T47D (cell line): ENCODE measurements at places on chromosomes 11 and 22.

GRCh38 chr22:23110922-23111527, 30.8 kb downstream of the RSPH14 start:
- DNase-seq = no peak

DNA sequence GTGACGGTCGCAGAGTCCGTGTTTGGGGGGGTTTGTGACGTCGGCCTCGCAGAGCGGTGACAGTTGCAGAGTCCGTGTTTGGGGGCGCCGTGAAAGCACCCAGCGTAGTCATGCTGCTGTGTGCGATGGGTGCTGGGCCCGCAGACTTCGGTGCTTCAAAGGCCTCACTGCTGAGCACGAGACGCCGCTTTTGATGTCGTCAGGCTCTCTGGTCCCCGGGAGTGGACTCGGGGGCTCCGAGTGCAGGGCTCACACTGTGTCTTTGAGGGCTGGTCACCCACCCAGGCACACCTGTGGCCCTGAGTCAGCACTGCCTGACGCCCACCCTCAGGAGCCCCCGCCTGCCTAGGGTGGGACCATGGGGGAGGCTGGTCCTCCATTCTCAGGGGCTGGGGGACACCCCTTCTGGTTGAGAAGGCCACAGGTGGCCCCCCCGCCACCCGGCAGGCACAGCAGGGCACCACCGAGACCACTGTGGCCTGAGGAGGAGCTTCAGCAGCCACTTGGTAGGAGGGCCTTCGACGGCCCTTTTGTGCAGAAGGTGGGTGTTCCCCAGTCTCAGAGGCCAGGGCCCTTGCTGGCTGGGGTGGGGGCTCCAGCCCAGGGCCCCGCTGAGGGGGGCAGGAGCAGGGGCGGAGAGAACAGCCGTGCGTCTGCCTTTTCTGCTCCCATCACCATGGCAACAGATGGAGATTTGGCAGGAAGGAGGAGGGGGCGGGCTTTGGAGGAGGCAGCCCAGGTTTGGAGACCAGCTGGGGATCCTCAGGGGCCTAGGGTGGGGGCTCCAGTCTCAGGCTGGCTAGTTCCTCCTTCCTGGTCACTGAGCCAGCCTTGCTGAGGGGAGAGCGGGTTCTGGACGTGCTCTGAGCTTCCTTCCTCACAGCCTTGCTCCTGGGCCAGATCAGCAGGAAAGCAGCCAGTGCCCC, 20.9 kb downstream of the BRSK2 start:
- DNase-seq = no peak

GRCh38 chr22:49166746-49167145, 660.9 kb downstream of the BRD1 start:
- no peak for DNase-seq

DNA sequence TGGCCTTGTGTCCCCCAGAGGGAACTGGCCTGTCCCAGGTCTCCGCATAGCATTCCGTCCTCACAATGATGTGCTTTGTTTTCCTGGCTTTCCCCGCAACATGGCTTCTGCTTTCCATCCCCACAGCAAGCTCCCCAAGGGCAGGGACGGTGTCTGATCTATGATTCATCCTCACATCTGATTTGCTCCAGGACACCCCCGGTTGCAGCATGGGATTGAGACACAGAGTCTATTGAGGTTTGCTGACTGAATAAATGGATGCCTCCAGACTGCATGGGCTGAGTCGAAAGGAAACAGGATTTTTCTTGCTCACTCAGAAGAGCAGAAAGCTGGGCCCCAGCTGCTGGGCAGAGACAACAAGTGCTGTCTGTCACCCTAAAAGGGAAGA, 40.2 kb downstream of the LMO1 start:
- DNase-seq = no peak

DNA sequence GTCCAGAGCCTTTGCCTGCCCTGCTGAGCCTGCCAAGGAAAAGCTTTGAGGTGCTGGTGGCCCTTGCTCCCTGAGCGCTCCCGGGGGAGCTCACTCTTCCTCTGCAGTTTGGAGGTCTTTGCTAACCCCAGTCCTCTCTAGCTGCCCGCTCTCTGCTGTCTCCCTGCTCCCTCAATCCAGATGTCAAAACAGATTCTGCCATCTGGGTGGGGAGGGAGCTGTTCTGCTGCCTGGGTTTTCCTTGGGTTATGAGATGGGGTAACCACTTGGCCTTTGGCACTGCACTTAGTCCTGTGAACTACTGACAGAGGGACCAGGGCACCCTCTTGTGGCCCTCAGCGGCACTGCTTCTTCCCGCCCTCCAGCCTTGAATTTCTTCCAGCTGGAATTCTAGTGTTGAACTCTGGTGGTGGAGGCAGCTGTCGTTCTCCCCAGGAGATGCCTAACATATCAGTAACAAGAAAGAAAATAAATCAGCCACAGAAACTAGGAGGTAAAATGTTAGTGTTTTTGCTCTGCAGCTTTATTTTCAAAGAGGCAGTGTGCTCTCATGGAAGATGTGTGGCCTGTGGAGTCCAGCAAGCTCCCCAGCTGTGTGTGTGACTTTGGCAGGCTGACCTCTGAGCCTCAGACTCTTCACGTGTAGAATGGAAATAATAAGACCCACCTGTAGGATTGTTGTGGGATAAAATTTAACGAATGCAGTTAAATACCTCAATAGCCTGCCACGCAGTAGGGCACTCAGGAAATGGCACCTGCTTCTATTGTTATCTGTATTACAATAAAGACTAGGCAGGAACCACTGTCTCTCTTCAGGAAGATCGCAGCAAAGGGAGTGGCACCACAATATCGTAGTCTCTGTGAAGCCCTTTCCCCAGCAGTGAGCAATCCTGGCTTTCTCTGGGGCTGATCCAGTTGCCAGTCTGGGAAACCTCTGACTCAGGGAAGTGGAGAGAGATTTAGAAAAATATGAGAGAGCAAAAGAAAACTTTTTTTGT, 23.4 kb downstream of the ARFGAP2 start:
- DNase-seq = peak; percentile 88

GRCh38 chr11:65059959-65060824, 1.8 kb upstream of the NAALADL1 start:
- no peak for DNase-seq

- no peak for DNase-seq
Measured at GRCh38 chr11:102776454-102776853, 4.0 kb downstream of the MMP10 start.

DNA sequence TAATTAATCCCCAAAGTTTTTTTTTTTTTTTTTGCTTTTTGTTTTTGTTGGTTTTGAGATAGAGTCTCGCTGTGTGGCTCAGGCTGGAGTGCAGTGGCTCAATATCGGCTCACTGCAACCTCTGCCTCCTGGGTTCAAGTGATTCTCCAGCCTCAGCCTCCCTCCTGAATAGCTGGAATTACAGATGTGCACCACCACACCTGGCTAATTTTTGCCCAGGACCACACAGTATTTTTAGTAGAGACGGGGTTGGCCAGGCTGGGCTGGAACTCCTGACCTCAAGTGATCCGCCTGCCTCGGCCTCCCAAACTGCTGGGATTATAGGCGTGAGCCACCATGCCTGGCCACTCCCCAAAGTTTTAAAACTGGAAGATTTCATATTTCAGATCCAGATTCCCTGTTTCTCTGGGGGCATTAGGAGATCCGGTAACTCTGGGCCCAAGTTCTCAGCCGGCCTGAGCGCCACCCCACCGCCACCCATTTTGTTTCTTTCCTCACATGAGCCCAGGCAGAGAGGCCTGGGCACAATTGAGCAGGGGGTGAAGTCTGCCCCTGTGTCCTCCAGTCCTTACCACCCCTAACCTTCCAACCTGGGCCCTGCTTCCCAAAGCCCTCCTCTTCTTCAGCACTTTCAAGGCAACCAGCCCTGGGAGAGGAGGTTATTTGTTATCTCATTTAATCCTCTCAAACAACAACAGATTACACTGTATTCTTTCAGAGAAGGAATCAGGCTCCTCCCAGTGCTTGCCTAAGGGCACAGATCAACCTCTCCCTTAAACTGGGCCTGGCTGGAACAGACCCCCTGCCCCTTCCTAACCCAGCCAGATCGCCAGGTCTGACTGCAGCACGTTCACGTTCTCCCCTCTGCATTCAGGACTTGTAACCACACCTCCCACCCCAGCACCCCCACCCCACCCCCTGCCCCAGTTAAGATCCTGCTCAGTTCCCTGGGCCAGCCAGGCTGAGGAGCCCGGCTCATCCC, 1.9 kb upstream of the CSNK1E start:
- DNase-seq = no peak

GRCh38 chr11:62373464-62374119, 36.3 kb downstream of the ASRGL1 start:
- DNase-seq = no peak

- no peak for DNase-seq
Measured at GRCh38 chr11:97610854-97611253, 1221.0 kb downstream of the JRKL start.

- no peak for DNase-seq
Measured at GRCh38 chr22:19746726-19747125, 13.9 kb upstream of the TBX1 start.

- no peak for DNase-seq
Measured at GRCh38 chr22:29030016-29030617, 31.5 kb downstream of the C22orf31 start.

- no peak for DNase-seq
Measured at GRCh38 chr11:20875889-20876288, 206.5 kb downstream of the NELL1 start.

DNA sequence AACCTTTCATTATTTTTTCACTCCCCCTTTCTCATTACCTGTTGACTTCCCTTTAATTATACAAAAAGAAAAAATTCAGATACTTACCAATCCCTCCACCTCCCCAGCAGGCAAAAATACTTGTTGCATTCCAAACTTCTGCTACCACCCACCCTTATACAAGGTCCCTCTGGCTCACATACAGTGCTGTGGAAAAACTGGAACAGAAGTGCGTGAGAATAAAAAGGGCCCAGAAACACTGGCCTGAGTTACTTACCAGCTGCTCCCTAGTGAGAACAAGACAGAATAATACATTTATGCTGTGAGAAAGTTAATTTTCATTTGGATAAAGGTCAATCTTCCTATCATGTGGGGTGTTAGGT, 46.9 kb upstream of the RAPSN start:
- no peak for DNase-seq

GRCh38 chr22:44301039-44301438, 11.7 kb downstream of the SHISAL1 start:
- no peak for DNase-seq

DNA sequence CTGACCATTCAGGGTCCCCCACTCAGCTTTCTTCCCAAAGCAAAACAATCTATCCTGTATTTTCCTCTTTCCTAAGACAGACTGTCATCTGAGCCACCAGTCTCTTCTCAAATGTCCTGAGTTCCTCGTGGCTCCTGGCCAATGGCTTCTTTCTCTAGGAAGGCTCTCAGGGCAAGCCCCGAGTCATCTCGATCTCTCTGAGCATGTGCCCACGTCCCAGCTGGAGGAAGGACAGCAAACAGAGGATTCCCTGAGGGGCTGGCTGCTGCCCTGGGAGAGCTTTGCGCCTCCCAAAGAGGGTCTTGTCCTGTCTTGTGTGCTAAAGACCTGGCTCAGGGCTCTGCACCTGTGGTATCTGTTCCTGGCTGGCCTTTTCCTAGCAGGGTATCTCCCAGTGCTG, 8.3 kb downstream of the SLC37A2 start:
- no peak for DNase-seq

DNA sequence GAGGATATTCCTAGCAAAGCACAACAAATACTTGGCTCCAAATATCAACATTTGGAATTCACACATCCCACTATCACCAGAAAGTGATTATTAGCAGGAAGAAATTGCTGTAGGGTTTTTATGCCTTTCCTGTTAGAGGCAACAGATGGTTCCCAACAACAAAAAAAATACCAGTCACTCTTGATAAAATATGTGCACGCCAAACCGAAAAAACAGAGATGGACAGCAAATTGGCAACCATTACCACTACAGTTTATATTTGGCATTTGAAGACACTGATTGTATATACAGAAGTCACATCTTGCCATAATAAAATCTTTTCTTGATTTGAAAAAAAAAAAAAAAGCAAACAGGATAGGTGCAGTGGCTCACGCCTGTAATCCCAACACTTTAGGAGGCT, 78.2 kb downstream of the TMPRSS5 start:
- DNase-seq = no peak

- DNase-seq = peak; percentile 30
Measured at GRCh38 chr11:125304136-125304535, 139.6 kb downstream of the PKNOX2 start.

DNA sequence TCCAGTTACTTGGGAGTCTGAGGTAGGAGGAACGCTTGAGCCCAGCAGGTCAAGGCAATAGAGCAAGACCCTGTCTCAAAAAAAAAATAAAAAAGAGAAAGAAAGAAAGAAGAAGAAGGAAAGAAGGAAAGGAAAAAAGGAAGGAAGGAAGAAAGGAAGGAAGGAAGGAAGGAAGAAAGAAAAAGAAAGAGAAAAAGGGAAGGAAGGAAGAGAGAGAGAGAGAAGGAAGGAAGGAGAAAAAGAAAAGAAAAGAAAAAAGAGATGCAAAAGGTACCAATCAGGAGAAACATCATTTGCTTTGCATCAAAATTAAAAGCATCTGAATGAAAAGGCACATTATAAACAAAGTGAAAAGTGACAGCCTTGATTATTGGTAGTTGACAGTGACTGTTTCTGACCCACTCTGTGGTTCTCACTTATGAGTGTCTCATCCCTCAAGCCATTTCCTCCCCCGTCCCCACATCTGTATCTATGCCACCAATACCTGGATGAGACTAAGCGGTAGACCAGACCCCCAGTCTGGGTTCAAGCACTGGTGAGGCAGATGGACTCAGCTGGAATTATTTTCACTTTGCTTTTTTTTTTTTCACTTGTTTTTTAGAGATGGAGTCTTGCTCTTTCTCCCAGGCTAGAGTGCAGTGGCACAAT, 33.0 kb upstream of the XBP1 start:
- DNase-seq = no peak

DNA sequence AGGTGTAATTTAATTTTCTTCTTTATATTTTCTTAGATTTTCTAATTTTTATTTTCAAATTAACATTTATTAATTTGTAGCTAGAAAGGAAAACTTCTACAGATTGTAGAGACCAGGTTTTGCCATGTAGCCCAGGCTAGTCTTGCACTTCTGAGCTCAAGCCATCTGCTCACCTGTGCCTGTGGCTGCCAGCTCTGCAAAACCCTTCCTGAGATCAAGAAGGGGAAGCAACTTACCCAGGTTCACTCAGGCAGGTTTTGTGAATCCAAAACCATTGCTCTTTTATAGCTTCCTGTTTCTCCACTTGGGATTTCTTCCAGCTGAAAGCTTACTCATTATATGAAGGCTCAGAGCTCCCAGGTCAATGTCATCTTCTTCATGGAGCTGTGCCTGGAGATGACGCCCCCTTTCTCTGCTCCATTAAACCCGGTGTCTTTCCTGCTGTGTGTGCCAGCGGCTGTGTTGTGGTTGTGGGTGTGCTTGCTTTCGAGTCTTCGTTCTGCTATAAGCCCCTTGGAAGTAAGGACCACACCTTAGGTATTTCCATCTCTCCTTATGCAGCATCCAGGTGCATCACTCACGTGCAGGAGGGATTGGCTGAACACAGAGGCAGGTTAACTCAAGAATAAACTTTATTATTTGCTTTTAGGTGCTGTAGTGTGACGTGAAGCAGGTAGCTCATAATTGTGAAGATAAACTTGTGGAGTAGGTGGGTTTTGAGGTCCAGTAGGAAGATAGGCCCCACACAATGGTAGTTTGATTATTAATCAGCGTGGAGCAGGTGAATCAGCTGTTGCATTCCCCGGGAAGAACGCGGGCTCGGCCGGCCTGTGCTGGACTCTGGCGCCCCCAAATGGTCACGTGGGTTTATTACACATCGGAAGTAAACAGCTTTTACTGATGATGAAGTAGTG, 42.2 kb upstream of the INCENP start:
- peak; percentile 79 for DNase-seq
